ENCODE measurements at places on chromosomes 3 and 15.

GRCh38 chr3:56799251-56799882 lies 2.4 kb downstream of the ARHGEF3 start:
- no peak for DNase-seq

GRCh38 chr15:83850501-83851245 lies 196.8 kb downstream of the ADAMTSL3 start:
- DNase-seq, result no peak

DNA sequence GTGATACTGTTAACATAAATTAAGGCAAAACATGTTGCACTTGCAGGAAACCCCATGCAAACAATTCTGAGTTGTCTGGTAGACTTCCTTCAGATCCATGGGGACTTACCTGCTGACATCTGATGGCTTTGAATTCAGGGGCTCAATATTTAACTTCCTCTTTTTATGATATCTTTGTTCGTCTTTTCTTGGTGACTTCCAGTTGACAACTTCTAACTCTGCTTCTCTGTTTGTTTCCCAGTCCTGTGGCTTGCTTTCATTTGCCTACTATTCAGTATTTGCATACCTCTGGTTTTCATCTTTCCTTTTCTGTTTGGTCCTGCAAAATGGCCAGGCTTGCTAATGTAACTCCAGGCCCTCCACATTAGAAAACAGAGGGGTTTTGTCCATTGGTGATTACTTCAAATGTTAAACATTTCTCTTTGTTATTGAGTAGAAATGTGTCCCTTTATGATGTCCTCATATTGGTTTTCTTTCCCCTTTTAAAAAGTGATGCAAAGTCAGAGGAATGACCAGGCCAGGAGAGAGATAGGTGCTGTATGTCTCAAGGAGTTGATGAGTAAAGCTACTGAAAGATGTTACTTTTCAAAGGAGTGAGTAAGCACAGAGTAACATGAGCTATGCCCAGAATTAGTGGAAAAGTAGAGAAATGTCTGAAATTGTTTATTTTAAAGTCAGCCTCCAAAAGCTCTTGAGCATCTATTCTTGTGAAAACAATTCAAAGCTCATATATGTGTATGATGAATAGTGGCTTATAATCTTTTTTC lies 335.9 kb downstream of the LPP start:
- DNase-seq, result no peak

- DNase-seq, result no peak
Observed at GRCh38 chr3:60660026-60660425, 591.2 kb downstream of the FHIT start.

- DNase-seq, result no peak
Observed at GRCh38 chr3:126352476-126353454, 4.4 kb downstream of the KLF15 start.

GRCh38 chr3:171977441-171977840 lies 61.9 kb upstream of the FNDC3B start:
- DNase-seq, result no peak

DNA sequence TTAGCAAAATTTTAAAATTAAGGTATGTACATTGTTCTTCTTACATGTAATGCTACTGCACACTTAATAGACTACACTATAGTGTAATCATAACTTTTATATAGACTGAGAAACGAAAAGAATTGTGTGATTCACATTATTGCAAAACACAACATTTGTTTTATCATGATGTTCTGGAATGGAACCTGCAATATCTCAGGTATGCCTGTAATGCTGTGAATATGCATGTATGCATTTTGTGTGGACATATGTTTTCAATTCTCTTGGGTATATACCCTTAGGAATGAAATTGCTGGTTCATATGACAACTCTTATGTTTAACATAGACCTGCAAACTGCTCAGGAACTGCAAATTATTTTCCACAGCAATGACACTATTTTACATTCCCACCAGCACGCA lies 38.6 kb upstream of the TJP1 start:
- no peak for DNase-seq

DNA sequence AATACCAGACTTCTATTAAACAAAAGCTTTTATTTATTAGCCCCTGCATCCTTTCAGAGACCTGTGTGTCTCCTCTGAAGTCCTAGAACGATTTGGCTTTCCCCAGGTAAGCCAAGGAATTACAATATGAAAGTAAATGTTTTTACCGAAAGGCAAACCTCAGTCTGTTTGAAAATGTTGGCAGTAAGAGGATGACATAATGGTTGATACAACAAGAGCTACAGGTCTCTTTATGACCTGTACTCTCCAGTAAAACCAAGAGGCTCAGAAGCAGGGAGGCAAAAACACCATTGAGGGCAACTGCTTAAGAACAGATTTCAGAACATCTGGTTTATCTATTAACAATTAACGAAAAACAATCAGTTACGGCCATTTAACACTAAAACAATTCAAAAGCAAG lies 107.8 kb downstream of the ADAM10 start:
- DNase-seq, result no peak

All from effector memory CD4-positive, alpha-beta T cell (primary cell).